ENCODE measurements at places on chromosomes 12 and 14. TPM values are rescaled to one million over a fixed set of nuclear protein-coding genes. Genes with fewer than 3 reads are reported as not detected.

GRCh38 chr12:88600272-88600671 lies 20.0 kb upstream of the KITLG start:
- DNase-seq: no peak

The DTD2 gene
- polyA plus RNA-seq: 20.7 TPM

- DNase-seq: no peak
Observed at GRCh38 chr12:101962486-101962885, 85.1 kb downstream of the DRAM1 start.

- no peak for DNase-seq
Observed at GRCh38 chr14:76717508-76718290, 43.6 kb upstream of the VASH1 start.

The EFCAB11 gene
- 17.0 TPM for polyA plus RNA-seq

GRCh38 chr14:77113644-77114043 lies 15.6 kb downstream of the CIPC start:
- DNase-seq: no peak

The KRT72 gene
- not detected for polyA plus RNA-seq

GRCh38 chr12:53478865-53479264 lies 20.4 kb downstream of the MAP3K12 start:
- DNase-seq: no peak

The KCNH3 gene
- 5.6 TPM for polyA plus RNA-seq

DNA sequence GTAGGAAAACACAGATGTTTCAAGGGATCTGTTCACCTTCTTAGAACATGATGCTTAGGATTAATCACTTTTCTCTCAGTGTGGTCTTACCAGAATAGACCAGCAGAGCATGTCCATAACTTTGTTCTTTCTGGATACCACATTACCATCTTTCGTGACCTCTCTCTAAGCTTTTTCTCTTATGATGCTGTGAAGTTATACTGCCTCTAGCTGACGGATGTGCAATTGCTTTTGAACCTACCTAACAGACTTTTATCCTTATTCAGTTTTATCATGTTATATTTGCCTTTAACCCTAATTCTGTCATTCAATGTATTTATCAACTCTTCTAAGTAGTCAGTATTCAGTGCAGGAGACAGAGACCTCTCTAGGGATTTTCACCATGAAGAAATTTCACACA lies 246.7 kb downstream of the DACT1 start:
- DNase-seq: no peak

GRCh38 chr12:124497658-124498057 lies 69.8 kb downstream of the NCOR2 start:
- DNase-seq: no peak

DNA sequence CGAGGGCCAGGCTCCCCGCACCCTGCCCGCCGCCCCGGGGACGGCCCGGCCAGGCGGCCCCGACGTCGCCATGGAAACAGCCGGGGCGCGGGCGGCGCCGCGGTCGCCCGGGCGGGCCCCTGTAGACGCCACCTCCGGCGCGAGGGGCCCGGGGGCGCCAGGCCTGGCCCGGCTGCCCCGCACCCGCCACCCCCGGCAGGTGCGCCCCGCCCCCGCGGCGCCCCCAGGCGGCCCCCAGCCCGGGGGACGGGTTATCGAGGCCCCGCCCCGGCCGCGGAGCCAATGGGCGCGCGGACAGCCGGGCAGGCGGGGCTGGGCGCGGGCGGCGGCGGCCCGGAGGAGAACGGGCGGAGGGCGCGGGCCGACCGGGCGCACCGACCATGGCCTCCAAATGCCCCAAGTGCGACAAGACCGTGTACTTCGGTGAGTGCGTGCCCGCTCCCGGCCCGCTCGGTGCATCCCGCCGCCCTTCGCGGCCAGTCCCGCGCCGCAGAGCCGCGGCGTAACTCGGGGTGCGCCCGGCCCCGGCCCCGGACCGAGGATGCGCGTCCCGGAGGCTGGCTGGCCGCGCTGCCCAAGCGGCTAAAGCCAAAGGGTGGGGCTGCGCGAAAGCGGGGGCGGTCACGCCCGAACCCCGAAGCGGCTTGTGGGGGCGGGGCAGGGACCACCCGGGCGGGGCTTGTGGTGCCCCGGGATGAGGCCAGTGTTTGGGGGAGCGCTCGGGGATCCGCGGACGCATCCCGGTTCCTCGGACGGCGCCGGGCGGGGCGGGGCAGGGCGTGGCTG lies at the start of gene CRIP2:
TSS of gene CRIP2 (plus strand) at position 339 of the 786 bp plus-strand sequence. CDS start at position 381, 42 bp downstream.
- DNase-seq: no peak

DNA sequence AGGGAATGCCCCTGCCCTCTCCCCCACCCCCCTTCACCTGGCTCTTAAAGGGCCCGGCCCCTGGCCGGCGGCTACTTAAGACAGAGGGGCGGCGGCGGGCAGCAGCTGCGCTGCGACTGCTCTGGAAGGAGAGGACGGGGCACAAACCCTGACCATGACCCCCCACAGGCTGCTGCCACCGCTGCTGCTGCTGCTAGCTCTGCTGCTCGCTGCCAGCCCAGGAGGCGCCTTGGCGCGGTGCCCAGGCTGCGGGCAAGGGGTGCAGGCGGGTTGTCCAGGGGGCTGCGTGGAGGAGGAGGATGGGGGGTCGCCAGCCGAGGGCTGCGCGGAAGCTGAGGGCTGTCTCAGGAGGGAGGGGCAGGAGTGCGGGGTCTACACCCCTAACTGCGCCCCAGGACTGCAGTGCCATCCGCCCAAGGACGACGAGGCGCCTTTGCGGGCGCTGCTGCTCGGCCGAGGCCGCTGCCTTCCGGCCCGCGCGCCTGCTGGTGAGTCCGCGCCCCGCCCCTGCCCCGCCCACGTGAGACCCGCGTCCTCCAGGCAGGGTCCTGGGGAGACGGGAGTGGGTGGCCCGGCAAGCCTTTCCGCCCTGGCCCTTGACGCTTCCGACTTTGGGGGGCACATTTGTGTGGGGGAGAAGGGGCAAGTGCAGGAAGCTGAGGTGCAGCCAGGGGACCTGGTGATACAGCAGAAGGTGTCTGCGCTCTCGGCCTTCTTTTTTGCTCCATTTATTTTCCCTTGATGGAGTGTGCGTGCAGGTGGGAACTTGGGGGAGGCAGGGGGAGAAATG lies at the start of gene IGFBP6:
TSS of gene IGFBP6 (plus strand) at position 104 of the 790 bp plus-strand sequence. CDS start at position 155, 51 bp downstream.
- DNase-seq: no peak

The SDS gene
- polyA plus RNA-seq: not detected

GRCh38 chr14:69242311-69243224 lies 17.4 kb upstream of the GALNT16 start:
- DNase-seq: peak; percentile 58

DNA sequence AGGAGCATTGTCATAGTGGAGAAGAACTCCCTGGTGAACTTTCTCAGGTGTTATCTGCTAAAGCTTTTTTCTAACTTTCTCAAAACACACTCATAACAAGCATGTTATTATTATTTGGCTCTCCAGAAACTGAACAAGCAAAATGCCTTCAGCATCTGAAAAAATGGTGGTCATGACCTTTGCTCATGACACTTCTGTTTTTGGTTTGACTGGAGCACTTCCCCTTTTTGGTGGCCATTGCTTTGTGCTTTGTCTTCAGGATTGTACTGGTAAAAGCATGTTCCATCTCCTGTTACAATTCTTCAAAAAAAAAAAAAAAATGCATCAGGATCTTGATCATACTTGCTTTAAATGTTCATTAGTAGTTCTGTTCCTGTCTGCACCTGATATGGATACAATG lies 1241.6 kb upstream of the USP15 start:
- DNase-seq: no peak

The CTSG gene
- 1.2 TPM for polyA plus RNA-seq

DNA sequence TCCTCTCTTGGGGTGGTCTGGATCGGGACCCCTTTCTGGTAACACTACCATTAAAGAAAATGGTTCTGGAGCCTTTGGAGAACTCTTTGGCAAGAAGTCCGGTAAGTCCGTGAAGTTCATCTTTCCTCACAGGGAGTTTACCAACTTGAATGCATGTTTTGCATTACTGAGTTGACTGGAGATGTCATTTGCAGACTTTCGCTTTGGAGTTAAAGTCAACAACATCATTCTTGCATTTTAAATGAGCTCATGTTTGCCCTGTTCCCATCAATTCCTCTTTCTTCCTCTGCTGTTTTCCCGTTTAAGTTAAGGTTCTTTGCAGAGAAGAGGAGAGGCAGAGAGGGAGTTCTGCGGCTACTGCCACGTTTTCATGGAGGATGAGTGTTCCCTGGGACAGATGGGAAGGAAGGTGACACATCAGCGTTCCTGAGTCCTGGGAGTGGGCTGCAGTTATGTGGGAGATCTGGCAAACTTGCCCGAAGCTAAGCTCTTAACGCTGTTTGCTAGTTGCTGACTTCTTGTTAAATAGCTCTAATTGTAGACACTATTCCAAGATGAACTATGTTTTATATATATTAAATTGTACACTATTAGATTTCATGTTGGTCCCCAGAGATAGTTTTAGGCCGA lies 18.8 kb upstream of the PRICKLE1 start:
- DNase-seq: no peak

The SYT1 gene
- polyA plus RNA-seq: 25.3 TPM

DNA sequence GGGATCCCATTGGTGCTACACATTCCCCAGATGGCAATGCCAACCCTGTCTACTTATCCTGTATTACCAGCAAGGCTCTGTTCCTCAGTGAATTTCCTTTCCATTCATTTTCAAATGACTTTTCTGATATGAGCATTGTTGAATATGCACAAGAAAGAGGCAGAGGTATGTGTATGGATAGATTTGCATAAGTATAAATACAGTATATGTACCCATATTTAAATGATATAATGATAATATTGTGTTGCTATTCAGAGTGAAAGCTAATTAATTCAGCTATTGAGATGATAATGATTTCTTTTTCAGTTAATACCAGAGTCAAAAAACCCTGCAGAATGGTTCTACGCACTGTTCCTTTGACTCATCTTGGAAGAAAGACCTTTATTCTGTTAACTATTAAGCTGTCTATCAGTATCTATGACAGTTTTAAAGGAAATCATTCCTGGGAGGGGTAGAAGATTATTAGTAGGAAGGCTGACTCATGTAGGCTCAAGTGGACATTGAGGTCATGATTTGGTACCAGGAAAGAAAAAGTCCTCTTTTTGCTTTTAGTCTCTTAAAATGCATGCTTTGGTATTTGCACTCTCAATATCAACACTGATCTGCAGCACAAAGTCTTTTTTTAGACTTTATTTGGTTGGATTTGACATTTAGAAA lies 44.9 kb upstream of the GAS2L3 start:
- DNase-seq: no peak

Data from right renal pelvis (tissue), 4 donors.